GM23248 (cell line): ENCODE measurements at places on chromosomes 5 and 9. TPM values are rescaled to one million over a fixed set of nuclear protein-coding genes. Genes with fewer than 3 reads are reported as not detected.

The ACSL6 gene
- 0.11 TPM in 1 of 2 replicates, not detected in the other for total RNA-seq

The TIFAB gene
- total RNA-seq: not detected in 2 replicates

The PTPA gene
- 96.9 and 113 TPM in 2 replicates for total RNA-seq

The ASPN gene
- total RNA-seq: 5.7 and 6.3 TPM in 2 replicates

The ZNF883 gene
- total RNA-seq: 6.2 and 6.6 TPM in 2 replicates

- H3K4me1 ChIP-seq: no peaks in the 10 kb centered on the region
- H3K36me3 ChIP-seq: peaks cover 22% of the 10 kb centered on the region
- H3K27me3 ChIP-seq: no peaks in the 10 kb centered on the region
- no peak overlapping the region for H3K27ac ChIP-seq
These were observed 378 bp downstream of the GPR151 start for GRCh38 chr5:146515473-146516150.

DNA sequence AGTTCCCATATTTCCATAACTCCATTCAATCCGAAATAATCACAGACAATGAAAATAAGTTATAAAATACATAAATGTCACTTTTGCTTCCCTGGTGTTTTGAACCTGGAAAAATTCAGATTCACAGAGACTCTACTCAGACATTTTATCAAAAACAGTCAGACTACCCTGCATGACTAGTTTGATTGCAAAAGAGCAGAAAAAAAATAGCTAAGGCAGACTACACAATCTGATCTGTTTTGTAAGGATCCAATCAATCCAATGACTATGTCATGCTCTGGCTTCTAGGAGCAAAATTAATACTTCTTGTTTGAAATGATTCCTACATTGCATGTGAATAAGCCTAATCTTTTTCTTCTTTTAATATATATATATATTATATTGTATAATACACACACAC, 1262.6 kb downstream of the EFNA5 start:
- H3K4me3 ChIP-seq: no peak overlapping the region
- no peak for DNase-seq
- no peak overlapping the region for H3K27ac ChIP-seq
- H3K4me1 ChIP-seq: no peaks in the 10 kb centered on the region

- peak; percentile 47 for DNase-seq
- H3K27me3 ChIP-seq: no peaks in the 10 kb centered on the region
- no peaks in the 10 kb centered on the region for H3K36me3 ChIP-seq
These were observed 226.3 kb downstream of the AOPEP start for GRCh38 chr9:94952565-94953373.

DNA sequence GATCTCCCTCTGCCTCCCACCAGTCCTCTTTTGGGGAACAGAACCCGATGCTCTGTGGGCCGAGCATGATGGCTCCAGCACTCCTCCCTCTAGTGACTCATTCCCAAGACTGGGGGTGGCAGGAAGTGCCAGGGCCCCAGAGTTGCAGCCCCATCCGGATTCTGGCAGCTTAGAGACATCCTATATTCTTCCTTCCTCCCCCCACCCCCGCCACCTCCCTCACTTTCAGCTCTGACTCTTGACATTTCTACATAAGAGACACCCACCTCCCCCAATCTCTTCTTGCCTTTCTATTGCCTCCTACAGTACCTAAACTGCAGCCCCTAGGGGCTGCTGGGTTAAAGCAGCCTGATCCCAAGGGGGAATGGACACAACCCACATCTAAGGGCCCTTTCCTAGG, 47.1 kb upstream of the MATR3 start:
- peak; percentile 75 for DNase-seq
- H3K4me1 ChIP-seq: peaks cover 12% of the 10 kb centered on the region
- H3K27me3 ChIP-seq: no peaks in the 10 kb centered on the region
- H3K27ac ChIP-seq: no peak overlapping the region

DNA sequence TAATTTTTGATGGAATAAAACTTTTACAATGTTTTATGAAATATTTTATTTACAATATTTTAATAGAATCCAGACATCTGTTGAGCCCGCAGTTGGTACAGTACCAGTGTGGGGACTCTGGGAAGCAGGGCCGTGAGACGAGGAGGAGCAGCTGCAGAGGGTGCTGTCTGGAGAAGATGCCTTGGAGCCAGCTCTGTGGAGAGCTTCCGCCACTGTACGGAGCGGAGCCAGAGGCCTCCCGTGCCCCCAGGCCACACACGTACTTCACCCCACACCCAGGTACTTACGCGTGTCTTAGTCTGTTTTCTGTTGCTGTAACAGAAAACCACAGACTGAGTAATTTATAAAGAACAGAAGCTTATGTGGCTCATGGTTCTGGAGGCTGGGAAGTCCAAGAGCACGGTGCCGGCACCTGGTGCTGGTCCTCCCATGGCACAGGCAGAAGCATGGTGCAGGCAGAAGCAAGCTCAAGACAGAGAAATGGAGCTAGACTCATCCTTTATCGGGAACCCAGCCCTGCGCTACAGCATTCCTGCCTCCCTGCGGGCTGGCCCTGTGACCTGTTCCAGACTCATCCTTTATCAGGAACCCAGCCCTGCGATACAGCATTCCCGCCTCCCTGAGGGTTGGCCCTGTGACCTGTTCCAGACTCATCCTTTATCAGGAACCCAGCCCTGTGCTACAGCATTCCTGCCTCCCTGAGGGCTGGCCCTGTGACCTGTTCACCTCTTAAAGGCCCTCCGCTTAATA, 23.3 kb downstream of the CEP72 start:
- no peaks in the 10 kb centered on the region for H3K4me1 ChIP-seq
- no peak for DNase-seq
- H3K27ac ChIP-seq: no peak overlapping the region
- H3K27me3 ChIP-seq: no peaks in the 10 kb centered on the region

- no peaks in the 10 kb centered on the region for H3K36me3 ChIP-seq
- peak; percentile 92 for DNase-seq
- peak overlapping the region; percentile 17; the same call in 1 of the 2 replicates for H3K4me3 ChIP-seq
- H3K27me3 ChIP-seq: no peaks in the 10 kb centered on the region
These were observed 104.8 kb downstream of the GABBR2 start for GRCh38 chr9:98603821-98604383.

DNA sequence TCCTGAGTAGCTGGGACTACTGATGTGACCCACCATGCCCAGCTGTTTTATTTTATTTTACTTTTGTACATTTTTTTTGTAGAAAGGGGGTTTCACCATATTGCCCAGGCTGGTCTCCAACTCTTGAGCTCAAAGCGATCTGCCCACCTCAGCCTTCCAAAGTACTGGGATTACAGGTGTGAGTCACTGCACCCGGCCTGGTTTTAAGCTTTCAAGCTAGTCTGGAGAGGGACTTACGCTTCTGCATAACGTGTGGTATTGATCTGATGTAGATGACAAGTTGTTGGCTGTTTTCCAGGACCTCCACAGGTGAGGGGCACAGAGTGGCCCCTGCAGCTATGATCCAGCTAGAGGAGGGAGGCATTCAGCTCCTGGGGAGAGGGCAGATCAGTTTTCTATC, 6.8 kb upstream of the CCL21 start:
- H3K4me1 ChIP-seq: no peaks in the 10 kb centered on the region
- H3K36me3 ChIP-seq: no peaks in the 10 kb centered on the region
- H3K27ac ChIP-seq: no peak overlapping the region
- DNase-seq: no peak
- H3K27me3 ChIP-seq: peaks cover 4% of the 10 kb centered on the region; the same call in 1 of the 2 replicates
- no peak overlapping the region for H3K4me3 ChIP-seq

- peaks cover 12% of the 10 kb centered on the region; the same call in 1 of the 2 replicates for H3K4me1 ChIP-seq
- H3K27ac ChIP-seq: 0 out of 2 replicates have a peak overlapping the region, but pooled peaks have one; percentile 6
- no peak overlapping the region for H3K4me3 ChIP-seq
- peak; percentile 88 for DNase-seq
- no peaks in the 10 kb centered on the region for H3K36me3 ChIP-seq
- H3K27me3 ChIP-seq: no peaks in the 10 kb centered on the region
These were observed 89.0 kb downstream of the ARSB start for GRCh38 chr5:78896132-78896531.

GRCh38 chr5:62653864-62654575, 75.4 kb downstream of the LRRC70 start:
- no peaks in the 10 kb centered on the region for H3K4me1 ChIP-seq
- no peaks in the 10 kb centered on the region for H3K27me3 ChIP-seq
- H3K4me3 ChIP-seq: no peak overlapping the region
- no peak for DNase-seq
- H3K27ac ChIP-seq: no peak overlapping the region

- peaks cover 2% of the 10 kb centered on the region for H3K27me3 ChIP-seq
- peaks cover 18% of the 10 kb centered on the region for H3K4me1 ChIP-seq
- DNase-seq: peak; percentile 26
- H3K36me3 ChIP-seq: no peaks in the 10 kb centered on the region
- H3K27ac ChIP-seq: no peak overlapping the region
- no peak overlapping the region for H3K4me3 ChIP-seq
These were observed 42.6 kb upstream of the ADRA1B start for GRCh38 chr5:159873680-159874079.

- no peak overlapping the region for H3K27ac ChIP-seq
- H3K4me1 ChIP-seq: no peaks in the 10 kb centered on the region
- H3K36me3 ChIP-seq: no peaks in the 10 kb centered on the region
- H3K27me3 ChIP-seq: peaks cover 71% of the 10 kb centered on the region
- H3K4me3 ChIP-seq: no peak overlapping the region
These were observed 5.3 kb upstream of the PRDM12 start for GRCh38 chr9:130658893-130659698.
